Stimulated activated effector memory CD8-positive, alpha-beta T cell treated with anti-CD3 and anti-CD28 coated beads, Interleukin-12 subunit alpha, Interleukin-12 subunit beta, amount 100 ng/mL, for 72 hours (primary cell): ENCODE measurements at places on chromosomes 13 and 19.

- no peak for DNase-seq
These were observed 272.5 kb downstream of the LHFPL6 start for GRCh38 chr13:39330504-39330903.

DNA sequence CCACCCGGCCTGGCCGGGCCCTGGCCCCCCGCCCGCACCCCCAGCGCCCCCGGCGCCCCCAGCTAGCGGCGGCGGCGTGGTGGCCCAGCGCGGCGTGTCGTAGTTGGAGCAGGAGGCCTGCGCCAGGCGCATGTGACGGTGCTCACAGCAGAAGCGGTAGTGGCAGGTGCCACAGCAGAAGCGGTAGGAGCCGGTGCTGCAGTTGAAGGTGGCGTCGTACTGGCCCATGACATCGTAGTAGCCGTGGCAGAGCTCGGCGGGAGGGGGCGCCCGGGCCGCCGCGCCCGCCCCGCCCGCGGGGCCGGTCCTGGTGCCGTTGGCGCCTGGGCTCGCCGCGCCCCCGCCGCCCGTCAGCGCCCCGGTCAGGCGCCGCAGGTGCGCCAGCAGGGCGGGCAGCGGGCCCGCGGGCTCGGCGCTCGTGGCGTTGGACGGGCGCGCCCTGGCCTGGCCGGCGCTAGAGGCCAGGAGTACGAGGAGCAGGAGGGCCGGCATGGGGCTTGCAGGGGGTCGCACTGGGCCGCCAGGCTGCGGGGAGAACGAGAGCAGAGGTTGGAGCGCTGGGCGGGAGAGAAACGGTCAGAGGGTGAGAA, 633 bp downstream of the SHISA7 start:
- DNase-seq, result no peak

DNA sequence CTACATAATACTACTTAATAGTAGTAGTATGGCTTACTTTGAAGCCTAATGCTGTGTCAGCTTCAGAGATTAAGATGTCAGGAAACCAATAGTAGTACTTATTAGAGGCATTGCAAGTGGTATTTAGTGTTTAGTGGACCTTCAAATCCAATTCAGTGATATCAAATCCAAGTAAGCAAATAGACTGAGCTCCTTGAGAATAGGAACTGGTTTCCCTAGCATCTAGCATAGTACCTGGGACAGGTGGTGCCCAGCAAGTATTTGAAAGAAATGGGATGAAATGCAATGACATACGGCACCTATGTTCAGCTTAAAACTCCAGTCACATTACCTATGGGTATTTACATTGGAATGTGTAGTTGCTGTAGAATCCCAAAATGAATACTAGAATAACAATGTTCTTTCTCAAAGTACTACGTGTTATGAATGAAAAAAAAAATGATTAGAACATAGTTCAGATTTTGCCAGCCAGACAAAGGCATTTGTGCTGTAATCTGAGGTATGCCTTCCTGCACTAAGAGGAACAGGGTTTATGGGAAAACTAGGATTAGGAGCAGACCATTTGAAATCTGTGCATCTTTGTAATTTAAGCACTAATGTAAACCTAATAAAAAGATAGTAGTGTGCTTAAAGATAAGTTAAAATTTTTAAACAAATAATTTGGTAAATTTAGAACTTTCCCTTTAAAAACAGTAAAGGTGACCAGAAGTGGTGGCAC, 17.1 kb downstream of the LSM14A start:
- DNase-seq, result no peak

DNA sequence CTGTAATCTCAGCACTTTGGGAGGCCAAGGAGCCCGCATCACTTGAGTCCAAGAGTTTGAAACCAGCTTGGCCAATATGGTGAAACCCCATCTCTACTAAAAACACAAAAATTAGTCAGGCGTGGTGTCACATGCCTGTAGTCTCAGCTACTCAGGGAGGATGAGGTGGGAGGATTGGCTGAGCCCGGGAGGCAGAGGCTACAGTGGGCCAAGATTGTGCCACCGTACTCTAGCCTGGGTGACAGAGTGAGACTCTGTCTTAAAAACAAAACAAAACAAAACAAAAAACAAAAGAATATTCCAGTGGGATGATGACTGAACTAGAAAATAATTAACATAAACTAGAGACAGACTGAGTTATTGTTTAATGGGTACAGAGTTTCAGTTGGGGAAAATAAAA, 81.7 kb upstream of the ABCC4 start:
- DNase-seq, result no peak

GRCh38 chr13:23561261-23561660, 9.0 kb upstream of the TNFRSF19 start:
- DNase-seq, result no peak

DNA sequence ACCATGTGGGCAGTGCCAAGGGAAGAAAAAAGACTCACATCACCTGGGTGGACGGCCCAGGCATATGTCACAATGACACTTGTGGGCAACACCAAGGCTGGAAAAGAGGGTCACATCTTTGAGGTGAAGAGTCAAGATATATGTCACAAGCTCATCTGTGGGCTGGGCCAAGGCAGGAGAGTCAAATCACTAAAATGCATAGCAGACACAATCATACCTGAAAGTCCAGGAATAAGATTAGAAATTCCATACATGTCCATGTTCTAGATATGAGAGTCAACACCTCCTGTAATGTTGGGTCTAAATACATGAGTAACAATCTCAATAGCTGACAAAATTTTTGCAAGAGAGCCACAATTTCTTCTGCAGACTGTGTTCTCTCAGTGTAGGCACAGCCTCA, 145.0 kb downstream of the ZNF675 start:
- no peak for DNase-seq

DNA sequence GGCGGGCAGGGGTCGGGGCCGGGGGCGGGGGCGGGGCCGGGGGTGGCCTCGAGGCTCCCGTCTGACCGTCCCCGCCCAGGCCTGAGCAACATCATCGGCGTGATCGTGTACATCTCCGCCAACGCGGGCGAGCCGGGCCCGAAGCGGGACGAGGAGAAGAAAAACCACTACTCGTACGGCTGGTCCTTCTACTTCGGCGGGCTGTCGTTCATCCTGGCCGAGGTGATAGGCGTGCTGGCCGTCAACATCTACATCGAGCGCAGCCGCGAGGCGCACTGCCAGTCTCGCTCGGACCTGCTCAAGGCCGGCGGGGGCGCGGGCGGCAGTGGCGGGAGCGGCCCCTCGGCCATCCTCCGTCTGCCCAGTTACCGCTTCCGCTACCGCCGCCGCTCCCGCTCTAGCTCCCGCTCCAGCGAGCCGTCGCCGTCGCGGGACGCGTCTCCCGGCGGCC, 9.4 kb upstream of the CACNG6 start:
- DNase-seq, result no peak

DNA sequence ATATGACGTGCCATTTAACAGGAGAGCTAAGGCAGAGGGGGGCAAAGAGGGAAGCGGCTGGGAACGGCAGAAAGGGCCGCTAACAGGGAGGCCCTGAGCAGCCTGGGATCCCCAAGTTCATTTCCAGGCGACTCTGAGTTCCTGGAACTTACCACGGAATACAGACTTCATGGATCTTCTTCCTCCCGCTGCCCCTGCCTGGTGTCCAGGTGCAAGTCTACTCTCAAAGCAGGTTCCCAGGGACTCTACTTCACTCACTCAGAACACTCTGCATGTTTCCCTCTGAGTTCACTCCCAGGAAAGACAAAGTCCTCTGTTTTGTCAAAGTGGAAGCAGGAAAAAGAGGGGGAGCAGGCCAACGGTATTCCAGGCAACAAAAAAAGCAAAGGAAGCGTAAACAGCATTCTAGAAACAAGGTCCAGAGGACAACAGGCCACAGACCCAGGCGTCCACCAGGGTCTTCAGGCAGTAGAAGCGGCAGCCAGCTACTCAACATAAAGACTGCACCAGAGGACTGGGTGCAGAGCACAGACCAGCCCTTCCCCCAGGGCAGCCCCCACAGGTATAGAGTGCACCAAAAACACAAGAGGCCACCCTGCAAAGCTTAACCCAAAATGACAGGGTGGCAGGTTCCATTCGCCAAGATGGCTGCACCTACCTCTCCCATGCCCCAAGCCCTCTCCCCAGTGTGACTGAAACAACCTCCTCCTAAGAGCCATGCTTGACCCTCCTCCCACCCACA, 3.0 kb downstream of the MIER2 start:
- DNase-seq, result no peak

GRCh38 chr19:17974551-17974950, 7.6 kb downstream of the KCNN1 start:
- no peak for DNase-seq

GRCh38 chr13:28478127-28478526, 16.8 kb downstream of the FLT1 start:
- no peak for DNase-seq

DNA sequence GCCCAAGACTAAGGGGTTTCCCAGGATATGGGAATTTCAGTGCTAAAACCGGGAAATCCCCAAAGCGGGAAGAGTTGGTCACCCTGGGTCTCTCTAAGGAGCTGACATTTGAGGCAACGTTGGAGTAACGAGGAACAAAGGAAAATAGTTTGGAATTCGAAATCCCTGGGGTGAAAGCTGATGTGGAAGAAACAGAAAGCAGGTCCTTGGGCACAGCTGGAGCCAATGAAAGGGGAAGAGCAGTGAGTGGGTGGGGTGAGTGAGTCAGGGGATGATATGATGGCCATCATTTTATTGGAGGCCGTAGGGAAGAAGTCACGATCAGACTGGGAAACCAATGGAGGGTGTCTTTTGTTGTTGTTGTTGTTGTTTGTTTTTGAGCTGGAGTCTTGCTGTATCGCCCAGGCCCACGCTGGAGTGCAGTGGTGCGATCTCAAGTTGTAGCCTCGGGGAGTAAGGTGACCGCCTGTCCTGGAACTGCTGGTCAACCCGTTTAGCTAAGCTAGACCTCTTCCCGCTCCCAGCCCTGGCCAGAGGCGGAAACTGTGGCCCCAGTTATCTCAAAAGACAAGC, 3.4 kb upstream of the RFX2 start:
- DNase-seq, result no peak

DNA sequence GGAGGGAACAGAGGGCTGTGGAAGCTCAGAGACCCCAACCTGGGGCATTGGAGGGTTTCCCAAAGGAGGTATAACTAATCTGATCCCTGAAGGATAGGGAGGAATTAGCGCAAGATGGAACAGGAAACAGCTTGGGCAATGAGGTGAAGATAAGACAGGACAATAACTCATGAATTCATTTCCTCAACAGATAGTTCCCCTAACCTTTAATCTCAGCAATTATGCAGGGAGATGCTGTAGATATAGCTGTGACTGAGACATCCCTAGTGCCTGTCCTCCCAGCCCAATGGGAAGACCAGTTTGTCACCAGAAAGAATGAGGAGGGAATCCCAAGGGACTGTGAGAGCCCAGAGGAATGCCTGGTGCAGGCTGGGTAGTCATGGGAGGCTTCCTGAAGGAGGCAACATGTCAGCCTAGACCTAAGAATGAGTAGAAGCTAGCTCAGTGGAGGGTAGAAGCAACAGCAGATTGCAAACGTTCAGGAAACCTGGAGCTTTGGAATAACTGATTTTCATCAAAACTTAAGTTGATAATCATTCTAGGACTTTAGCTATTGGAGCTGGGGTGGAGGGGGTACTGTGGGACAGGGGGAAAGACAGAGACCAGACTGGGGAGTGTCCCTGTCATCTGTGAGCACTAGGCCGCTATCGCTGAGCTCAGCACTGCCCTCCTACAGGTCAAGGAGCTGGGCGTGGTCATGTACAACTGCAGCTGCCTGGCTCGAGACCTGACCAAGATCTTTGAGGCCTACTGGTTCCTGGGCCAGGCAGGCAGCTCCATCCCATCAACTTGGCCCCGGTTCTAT, 18.8 kb downstream of the HIPK4 start:
- no peak for DNase-seq

- DNase-seq, result no peak
These were observed 361.5 kb downstream of the OXGR1 start for GRCh38 chr13:96632536-96633320.

DNA sequence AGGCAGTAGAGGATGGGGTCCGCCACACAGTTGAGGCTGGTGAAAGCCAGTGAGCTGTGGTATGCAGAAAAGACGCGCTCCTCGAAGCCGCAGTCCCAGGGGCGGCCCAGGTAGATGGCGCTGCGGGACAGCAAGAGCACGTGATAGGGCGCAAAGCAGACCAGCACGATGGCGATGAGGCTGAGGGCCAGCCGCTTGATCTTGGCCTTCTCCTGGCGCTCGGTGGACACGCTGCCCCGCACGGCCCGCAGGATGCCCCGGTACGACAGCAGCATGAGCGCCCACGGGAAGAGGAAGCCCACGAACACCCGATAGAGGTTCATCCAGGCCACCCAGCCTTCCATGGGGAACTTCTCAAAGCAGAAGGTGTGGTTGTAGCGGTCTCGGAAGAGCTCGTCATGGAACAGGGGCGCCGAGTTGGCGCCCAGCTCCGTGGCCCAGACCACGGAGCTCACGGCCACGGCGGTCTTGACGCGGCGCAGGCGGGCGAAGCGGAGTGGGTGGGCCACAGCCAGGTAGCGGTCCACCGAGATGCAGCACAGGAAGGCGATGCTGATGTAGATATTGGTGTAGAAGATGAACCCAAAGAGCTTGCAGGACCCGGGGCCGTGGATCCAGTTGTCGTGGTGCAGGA, 6.5 kb upstream of the OPA3 start:
- DNase-seq, result no peak

GRCh38 chr19:11964496-11964857, 363 bp upstream of the ZNF763 start:
- DNase-seq, result no peak

GRCh38 chr19:54418030-54418929, 3.0 kb downstream of the TTYH1 start:
- DNase-seq, result no peak

DNA sequence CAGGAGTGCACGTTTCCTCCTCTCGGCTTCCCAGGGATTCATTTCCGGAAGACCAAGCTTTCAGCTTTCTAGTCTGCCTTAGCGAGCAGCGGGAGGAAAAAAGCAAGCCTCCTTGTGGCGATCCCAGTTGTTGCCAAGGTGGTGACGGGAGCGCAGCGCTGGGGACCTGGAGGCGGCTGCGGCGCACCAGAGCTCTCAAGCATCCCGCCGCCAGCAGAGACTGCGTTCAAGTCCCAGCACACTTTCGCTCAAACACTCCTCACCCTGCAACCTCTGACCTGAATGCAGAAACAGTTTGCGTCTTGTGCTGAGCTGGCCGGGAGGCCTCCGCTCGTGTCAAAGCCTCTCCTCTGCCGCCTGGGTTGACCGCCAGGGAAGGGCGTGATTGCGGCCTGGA, 4.9 kb downstream of the GSX1 start:
- no peak for DNase-seq

DNA sequence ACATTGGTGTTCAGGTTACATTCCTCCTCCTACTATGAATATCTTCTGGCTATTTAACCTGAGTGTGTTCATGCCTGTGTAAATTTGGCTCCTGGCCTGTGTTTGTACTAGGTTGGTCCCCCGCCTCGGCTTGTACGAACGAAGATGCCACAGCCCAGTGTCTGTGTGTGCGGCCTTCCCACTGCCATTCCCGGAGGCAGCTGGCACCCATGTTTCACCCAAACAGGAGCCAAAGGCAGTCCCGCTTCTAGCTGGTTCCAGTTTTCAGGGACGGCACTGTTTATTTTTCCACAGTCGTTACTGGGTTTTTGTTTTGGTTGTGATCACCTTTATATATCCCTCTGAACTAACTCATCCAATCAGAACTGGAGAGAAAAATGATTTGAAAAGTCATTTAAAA, 102.5 kb upstream of the ZNF536 start:
- no peak for DNase-seq
